Bronchial epithelial cell (primary cell): ENCODE measurements at places on chromosomes 3 and 15. TPM values are rescaled to one million over a fixed set of nuclear protein-coding genes. Genes with fewer than 3 reads are reported as not detected.

DNA sequence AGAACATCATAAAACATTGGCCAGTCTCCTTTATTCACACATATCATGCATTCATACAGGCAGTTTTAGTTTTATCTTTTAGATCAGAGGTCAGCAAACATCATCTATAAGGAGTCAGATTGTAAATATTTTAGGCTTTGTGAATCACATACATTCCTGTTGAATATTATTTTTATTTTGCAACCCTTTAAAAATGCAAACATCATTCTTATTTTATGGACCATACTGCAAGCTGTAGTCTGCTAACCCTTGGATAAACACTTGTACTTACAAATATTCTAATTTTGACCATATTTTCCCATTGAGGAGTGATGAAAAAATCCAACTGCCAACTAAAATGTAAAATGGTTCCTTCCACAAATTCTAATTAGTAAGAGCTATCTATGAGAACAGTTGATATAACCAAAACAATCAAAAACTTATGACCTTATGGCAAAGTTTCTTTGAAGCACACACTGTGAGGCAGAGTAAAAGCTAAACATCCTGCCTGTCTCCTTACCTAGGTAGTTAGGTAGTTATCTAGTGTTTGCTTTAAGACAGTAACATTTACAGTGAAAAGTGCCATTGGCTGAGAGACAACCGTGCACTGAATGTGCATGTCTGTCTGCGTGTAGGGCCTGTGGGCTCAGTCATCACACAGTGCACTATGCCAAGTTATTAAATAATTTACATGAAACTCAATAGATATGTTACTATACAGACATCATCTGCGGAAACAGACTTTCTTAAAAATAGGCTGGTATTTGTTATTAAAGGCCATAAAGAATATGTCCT lies 57.7 kb downstream of the PIK3R4 start:
- no peak for DNase-seq

- no peak for DNase-seq
Measured at GRCh38 chr3:196423044-196423781, 9.0 kb downstream of the UBXN7 start.

LRRC31 gene
- total RNA-seq = not detected in 2 replicates

GRCh38 chr3:73228000-73228399 lies 166.5 kb downstream of the EBLN2 start:
- no peak for DNase-seq

GRCh38 chr3:188881954-188882641 lies 289.7 kb upstream of the TPRG1 start:
- peak; percentile 90 for DNase-seq
